OCI-M1 (cell line): ENCODE measurements at places on chromosomes 6 and 20.

GRCh38 chr6:19137505-19137904 lies 699.7 kb upstream of the ID4 start:
- DNase-seq = peak; percentile 28

- no peak for DNase-seq
These were observed 45.4 kb downstream of the SYNJ2 start for GRCh38 chr6:158026901-158027589.

DNA sequence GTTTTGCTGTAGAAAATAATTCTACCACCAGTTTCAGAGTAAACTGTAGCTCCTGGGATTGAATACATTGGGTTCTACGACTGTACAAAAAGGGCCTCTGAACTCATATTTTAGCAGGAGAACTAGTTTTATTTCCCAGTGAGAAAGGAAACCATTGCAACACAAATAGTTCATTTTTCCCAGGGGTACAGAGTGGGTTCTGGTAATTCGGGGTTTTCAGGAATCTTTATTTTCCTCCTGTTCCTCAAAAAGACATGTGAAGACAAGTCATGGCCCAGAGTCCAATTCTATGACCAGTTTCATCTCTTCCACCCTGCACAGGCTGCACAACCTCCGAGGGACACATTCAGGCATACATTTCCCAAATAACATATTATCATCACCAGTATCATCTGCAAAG lies 222.1 kb downstream of the HIVEP2 start:
- DNase-seq = no peak

DNA sequence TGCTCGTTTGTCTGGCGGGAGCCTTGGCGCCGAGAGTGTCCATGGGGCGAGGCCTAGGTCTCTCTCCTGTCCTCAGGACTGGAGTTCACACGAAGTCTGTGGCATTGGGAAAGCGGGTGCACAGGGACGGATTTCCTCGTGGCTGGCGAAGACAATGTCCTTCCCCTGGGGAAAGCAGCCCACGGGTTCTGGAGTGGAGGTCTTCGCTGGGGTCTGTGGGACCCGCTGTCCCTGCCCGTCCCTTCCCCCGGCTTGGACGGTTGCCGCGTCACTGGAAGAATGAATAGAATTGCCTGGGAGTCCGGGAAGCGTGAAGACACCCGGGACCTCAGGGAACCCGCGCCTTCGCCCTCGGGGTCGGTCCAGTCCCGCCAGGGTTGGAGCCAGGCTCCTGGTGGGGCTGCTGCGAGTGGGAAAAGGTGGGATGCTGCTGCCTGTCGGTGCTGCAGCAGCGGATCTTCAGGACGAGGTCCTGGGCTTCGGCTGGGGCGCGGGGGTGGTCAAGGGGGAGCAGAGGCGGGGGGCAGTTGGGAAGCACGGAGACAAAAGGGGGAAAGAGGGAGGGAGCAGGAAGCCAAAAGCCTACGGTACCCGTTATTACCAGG lies 441.8 kb upstream of the DEFB115 start:
- DNase-seq = no peak

DNA sequence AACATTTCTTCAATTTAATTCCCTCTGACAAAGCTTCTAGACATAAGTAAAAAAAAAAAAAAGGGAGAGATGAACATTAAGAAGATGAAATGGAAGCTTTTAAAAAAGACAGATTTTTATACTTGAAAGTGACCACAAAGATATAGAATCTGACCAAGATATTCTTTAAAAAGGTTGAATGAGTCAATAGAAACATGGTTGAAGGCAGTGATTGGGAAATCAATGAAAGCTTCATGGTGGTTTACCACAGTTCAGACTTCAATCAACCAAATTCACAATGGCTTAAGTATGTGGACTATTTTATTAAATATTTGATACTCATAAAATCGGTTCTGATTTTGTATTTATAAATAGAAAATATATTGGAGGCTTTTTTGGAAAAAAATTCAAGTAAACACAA lies 248.4 kb upstream of the HSF2 start:
- DNase-seq = no peak

DNA sequence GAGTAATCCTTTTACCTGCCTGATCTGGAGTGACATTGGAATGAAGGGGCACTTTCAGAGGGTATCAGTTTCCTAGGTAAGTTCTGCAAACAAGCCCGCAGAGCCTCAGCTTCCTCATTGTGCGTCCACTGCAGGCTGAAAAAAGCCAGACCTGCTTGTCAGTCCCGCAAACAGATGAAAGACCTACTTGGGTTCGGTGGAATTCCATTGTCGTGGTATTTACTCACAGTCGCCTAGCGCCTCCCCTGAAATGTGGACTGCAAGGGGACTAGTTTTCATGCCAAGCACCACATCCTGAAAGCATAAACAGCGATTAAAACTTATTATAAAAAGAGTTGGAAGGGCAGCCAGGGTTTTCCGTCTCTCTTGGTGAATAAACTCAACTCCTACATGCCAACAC lies 121.5 kb downstream of the PAX1 start:
- DNase-seq = no peak

DNA sequence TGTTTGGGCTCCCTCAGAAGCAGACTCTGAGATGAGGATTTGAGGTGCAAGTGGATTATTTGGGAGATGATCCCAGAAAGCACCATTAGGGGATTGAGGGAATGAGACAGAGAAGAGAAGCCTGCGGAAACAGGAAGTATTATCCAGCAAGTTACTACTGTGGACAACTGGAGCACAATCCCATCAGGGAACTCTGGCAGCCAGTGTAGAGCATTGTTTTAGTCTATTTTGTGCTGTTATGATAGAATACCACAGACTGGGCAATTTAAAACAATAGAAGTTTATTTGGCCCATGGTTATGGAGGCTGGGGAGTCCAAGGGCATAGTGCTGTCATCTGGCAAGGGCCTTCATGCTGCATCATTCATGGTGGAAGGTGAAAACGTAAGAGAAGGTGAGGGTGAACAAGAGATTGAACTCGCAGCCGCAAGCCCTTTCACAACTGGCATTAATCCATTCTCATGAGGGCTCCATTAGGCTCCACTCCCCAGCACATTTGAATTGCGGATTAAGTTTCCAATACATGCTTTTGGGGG lies 43.5 kb upstream of the SLC9A8 start:
- no peak for DNase-seq

DNA sequence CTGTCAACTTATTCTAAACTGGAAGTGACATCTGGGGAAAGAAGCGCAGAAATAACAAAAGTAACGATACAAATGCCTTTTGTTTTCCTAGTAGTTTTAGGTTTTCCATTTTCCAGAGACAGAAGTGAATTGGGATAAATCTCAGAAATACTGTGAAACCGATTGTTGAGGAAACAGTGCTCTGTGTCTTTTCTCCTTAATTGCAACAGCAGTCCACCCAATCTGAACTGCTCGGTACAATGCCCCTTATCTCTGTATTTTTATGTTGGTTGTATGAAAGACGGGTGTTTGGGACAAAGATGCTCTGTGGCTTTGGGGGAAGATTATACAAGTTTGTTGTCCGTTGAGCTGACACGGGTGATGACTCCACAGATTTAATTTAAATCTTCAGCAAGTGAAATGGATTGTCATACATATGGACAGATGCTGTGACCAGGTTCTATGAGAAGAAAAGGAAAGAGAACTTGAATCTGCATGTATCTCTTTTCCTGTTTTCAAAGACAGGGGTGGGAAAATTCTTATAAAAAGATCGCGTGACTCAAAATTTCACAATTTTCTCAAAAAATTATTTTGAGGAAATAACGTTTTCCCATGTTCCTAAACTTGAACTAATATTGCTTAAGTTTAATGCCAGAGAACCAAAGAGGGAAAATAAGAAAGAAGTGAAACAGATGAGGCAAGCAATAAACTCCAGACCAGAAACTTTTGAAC lies 41.2 kb downstream of the SASH1 start:
- DNase-seq = no peak

DNA sequence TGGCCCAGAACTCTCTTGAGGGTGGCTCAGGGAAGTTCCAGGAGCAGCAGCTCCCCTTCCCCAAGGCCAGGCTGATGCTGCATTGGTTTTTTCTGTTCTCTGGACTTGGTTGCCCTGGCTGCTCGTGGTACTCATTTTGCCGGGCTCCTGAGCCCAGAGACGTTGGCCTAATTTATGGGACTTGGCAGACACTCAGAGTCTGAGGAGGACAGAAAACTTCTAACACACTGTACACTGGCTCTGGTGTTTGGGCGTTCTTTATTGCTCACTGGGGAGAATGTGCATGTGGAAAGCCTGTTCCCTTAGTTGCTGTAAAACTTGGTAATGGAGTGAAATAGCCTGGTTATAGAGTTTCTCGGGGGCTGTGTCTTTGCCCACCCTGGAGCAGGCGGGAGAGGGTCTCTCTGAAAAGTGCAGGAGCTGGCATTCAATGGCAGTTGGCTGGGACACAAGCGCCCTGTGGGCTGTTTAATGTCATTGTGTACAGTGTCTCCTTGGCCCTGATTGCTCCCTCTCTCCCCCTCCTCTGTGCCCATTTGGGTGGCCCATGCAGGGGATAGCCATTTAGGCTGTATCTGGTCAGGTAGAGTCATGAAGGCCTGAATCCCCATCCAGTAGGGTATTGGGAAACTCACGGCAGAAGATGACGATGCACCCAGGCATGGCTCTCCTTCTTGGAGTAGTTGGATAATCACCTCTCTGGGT lies 109.3 kb downstream of the CDC5L start:
- no peak for DNase-seq

GRCh38 chr6:145588981-145589380 lies 146.3 kb downstream of the EPM2A start:
- no peak for DNase-seq

GRCh38 chr20:37590938-37591490 lies 63.3 kb upstream of the BLCAP start:
- no peak for DNase-seq

DNA sequence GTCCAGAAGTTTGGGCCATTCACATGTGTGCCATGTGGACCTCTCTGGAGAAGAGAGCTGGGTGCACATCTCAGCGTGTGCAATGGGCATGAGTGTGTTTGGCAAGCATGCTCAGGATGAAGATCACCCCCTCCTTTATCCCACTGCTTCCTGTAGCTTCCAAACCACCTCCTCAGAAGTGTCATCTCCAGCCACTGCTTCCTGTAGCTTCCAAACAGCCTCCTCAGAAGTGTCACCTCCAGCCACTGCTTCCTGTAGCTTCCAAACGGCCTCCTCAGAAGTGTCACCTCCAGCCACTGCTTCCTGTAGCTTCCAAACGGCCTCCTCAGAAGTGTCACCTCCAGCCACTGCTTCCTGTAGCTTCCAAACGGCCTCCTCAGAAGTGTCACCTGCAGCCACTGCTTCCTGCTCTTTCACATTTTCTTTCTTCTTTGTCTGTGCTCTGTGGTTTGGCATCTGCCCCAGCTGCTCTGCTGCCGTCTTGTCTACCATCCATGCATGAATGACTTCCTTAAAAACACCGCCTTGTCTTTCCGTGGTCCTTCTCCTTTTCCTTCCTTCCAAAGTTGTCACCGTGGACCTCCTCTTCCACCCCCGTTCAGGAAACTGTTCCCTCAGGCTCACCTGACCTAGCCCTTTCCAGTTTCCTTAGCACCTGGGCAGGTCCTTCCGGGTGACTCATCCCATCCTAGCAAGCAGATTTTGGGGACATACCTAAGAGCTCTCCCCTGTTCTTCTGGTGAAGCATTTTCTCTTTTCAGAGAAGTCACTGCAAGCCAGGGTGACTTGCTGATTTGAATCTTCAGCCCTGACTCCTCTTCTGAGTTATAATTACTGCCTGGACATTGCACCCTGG lies 43.5 kb upstream of the TIAM2 start:
- DNase-seq = peak; percentile 77

DNA sequence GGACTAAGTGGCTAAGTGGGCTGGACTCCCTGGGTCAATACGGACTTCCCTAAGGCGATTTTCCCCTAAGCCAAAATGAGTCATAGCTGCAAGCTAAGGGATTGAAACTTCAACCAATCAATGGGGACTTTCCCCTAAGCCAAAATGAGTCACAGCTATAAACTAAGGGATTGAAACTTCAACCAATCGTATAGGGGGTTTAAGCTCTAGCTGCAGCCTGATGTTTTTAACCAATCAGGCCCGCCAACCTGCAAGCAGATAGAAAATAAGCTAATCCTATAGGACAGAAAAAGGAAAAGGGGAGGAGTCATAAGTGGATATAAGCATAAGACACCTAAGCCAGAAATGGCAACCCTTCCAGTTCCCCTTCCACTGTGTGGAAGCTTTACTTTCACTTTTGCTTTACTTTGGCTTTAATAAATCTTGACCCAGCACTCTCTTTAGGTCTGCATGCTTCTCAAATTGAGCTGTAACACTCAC lies 655.0 kb upstream of the HS3ST5 start:
- DNase-seq = peak; percentile 89

GRCh38 chr6:66964216-66964615 lies 1257.2 kb upstream of the EYS start:
- DNase-seq = no peak

- peak; percentile 83 for DNase-seq
These were observed 40.0 kb downstream of the SF3B5 start for GRCh38 chr6:144055121-144055931.

DNA sequence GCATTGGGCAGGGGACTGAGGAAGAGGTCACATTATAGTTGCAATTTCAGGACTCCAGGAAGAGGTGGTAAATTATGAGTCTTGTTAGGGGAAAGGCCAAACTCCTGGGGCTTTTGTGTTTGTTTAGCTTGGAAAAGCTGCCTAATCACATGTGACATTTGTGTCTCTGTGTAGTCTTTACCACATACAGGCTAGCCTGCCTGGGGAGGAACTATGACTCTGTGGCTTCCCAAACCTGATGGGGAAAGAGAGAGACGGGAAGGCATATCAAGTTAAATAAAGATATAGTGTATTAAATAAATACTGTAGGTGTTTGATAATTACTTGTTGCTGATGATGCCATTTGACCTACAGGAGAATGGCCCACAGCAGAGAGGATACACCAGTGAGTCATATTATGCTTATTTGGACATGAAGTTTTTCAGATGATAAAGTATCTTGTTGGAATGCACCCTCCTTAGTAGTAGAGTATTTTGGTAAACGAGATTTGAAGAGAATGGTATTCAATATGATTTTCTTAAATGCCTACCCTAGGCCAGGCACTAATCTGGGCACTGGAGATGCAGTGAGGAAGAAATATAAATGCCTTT lies 4.0 kb downstream of the BLTP3A start:
- DNase-seq = no peak

- DNase-seq = no peak
These were observed 219.8 kb downstream of the LAMA2 start for GRCh38 chr6:129102741-129103140.

GRCh38 chr6:64383277-64383676 lies 747.7 kb downstream of the PHF3 start:
- no peak for DNase-seq

DNA sequence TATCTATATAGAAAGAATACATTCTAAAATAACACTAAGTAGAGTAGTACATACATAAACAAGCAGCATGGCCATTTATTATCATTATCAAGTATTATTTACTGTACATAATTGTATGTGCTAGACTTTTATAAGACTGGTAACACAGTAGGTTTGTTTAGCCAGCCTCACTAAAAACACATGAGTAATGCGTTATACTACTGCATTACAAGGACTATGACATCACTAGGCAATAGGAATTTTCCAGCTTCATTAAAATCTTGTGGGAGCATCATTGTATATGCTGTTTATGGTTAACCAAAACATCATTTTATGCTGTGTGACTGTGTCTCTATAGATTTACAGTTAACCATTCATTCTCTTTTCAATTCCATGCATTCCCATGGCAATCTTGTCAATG lies 131.7 kb upstream of the HDGFL1 start:
- DNase-seq = no peak
